ENCODE measurements at places on chromosomes 6 and 20. TPM values are rescaled to one million over a fixed set of nuclear protein-coding genes. Genes with fewer than 3 reads are reported as not detected.

GRCh38 chr6:766625-767024 lies 73.7 kb upstream of the EXOC2 start:
- DNase-seq: no peak

The CALHM6 gene
- total RNA-seq: 77.8 TPM

The MAP7 gene
- total RNA-seq: 30.4 TPM

The SPATA25 gene
- total RNA-seq: 5.9 TPM

GRCh38 chr6:111748231-111748647 lies 125.0 kb downstream of the FYN start:
- DNase-seq: no peak

DNA sequence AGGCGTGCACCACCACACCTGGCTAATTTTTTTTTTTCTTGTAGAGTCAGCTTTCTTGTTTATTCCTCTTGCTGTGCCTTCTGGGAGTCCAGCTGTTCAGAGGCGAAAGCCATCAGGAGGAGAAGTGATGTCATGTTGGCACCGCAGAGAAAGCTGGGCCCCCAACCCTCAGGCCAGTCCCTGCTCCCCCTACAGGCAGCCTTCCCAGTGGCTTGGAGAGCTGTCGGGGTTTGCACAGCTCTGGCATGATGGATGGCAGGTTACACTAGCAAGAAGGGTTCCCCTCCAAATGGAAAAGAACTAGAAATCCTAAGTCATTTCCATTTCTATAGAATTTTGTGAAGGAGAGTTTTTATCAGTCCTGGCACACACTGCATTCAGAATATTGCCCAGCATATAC lies 72.6 kb downstream of the C6orf52 start:
- no peak for DNase-seq

- no peak for DNase-seq
These were observed 66.4 kb upstream of the ATXN1 start for GRCh38 chr6:16827627-16828026.

The PARD6B gene
- 1.1 TPM for total RNA-seq

GRCh38 chr6:36642913-36643817 lies 35.3 kb upstream of the CDKN1A start:
- DNase-seq: no peak

The ADNP gene
- total RNA-seq: 33.4 TPM

The TMEM170B gene
- total RNA-seq: 1.6 TPM

DNA sequence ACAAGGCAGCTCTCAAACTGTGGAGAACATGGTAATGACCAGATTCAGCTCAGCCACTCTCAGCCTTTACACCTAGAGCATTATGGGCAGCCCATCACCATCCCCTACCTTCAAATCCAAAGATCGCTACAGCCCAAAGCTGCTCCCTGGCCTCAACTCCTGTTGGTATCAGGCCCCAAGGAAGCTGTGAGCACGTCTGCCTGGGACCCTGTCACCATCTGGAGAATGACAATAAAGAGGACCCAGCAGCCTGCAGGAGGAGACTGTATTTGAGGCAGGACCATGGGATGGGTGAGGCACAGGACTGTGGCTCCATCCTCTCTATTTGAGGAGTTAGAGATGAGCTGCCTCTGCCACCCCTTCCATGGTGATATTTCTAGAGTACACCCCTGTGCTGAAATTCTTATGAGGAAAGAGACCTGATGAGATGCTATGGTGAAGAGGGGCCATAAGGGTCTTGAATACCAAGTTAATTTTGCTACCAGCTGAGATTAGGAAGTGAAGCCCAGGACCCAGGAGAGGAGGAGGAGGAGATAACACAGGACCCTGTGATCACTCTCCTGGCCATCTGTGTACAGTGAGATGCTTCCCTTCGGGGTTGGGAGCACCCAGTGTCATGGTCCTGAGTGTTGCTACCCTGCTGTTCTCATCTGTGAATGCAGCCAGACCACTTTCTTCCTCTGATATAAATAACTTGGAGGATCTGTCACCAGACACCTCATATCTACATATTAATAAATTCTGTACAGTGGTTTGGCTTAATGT lies 19.6 kb upstream of the MICB start:
- DNase-seq: no peak

The PACRG gene
- 5.7 TPM for total RNA-seq

The OPN5 gene
- total RNA-seq: under 0.01 TPM

GRCh38 chr6:130559166-130559565 lies 193.3 kb downstream of the TMEM200A start:
- DNase-seq: no peak

The PRRT1 gene
- 0.27 TPM for total RNA-seq

Measured in hematopoietic multipotent progenitor cell (in vitro differentiated cells).